ENCODE measurements at places on chromosomes 16 and 17.

DNA sequence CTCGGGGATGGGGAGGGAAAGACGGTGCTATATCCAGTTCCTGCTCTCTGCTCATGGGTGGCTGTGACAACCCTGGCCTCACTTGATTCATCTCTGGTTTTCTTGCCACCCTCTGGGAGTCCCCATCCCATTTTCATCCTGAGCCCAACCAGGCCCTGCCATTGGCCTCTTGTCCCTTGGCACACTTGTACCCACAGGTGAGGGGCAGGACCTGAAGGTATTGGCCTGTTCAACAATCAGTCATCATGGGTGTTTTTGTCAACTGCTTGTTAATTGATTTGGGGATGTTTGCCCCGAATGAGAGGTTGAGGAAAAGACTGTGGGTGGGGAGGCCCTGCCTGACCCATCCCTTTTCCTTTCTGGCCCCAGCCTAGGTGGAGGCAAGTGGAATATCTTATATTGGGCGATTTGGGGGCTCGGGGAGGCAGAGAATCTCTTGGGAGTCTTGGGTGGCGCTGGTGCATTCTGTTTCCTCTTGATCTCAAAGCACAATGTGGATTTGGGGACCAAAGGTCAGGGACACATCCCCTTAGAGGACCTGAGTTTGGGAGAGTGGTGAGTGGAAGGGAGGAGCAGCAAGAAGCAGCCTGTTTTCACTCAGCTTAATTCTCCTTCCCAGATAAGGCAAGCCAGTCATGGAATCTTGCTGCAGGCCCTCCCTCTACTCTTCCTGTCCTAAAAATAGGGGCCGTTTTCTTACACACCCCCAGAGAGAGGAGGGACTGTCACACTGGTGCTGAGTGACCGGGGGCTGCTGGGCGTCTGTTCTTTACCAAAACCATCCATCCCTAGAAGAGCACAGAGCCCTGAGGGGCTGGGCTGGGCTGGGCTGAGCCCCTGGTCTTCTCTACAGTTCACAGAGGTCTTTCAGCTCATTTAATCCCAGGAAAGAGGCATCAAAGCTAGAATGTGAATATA is 4.8 kb upstream of the LASP1NB start:
- DNase-seq, result no peak

DNA sequence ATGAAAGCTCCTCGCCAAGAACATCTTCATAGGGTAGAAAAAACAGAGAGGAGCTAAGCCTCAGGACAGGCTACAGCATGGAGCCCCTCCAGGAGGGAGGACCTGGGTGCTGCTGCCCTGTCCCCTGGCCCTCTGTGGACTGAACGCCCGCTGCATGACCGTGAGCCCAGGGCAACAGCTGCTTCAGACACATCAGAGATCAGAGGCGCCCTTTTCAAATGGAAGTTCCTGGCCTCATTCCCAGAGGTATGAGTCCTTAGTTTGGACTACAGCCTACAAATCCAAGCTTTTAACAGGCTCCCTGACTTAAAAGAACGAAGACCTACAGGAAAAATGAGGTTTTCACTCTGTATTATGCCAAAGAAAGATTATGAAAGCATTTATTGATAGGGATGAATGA is 48.5 kb downstream of the ZNF18 start:
- DNase-seq, result no peak

DNA sequence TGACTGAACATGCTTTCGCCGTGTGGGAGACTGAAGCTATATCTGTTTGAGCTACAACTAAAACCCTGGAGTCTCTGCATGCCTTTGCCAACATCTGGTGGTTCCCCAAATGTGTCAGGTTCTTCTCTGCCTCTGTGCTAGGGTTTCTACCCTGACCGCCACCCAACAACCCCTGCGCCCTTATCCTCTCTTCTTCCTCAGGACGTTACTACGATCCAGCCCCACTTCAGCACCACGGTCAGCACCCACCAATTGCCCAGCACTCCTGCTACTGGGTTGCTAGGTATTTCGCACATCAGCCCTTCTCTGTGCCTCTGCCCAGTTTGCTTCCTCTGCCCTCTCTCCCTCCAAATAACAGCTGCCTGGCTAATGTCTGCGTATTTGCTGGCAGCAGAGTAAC is 106.3 kb upstream of the HSBP1 start:
- no peak for DNase-seq

- DNase-seq, result no peak
These were observed 4.9 kb upstream of the KLHL11 start for GRCh38 chr17:41870097-41870496.

- no peak for DNase-seq
These were observed 13.1 kb downstream of the UNC13D start for GRCh38 chr17:75831032-75831571.

- no peak for DNase-seq
These were observed 513.6 kb upstream of the CDH8 start for GRCh38 chr16:62549875-62550274.

GRCh38 chr16:88782454-88783390 is 2.3 kb downstream of the PIEZO1 start:
- DNase-seq, result no peak

GRCh38 chr16:1902547-1903219 is 15.5 kb downstream of the HS3ST6 start:
- DNase-seq, result no peak

GRCh38 chr16:3776316-3776715 is 59.0 kb upstream of the TRAP1 start:
- DNase-seq, result no peak

GRCh38 chr17:82882715-82883418 is 43.0 kb upstream of the ZNF750 start:
- DNase-seq, result peak; percentile 62

DNA sequence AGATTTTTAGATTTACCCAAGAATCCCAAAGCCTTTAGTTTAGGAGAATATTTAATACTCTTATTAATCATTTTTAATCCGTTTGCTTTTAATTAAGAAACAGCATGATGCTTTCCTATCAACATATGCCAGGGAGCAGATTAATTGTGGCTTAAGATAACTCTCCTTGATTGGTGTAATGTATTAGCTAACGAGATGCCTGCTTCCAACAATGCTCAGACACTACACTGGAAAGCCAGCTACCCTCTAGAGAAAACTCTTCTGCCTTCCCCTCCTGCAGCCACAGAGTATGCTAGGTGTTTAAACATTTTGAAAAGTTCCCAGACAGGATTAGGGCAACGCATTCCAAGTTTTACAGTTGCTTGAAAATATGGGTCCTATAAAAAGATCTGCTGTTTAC is 142.2 kb downstream of the AATF start:
- no peak for DNase-seq

DNA sequence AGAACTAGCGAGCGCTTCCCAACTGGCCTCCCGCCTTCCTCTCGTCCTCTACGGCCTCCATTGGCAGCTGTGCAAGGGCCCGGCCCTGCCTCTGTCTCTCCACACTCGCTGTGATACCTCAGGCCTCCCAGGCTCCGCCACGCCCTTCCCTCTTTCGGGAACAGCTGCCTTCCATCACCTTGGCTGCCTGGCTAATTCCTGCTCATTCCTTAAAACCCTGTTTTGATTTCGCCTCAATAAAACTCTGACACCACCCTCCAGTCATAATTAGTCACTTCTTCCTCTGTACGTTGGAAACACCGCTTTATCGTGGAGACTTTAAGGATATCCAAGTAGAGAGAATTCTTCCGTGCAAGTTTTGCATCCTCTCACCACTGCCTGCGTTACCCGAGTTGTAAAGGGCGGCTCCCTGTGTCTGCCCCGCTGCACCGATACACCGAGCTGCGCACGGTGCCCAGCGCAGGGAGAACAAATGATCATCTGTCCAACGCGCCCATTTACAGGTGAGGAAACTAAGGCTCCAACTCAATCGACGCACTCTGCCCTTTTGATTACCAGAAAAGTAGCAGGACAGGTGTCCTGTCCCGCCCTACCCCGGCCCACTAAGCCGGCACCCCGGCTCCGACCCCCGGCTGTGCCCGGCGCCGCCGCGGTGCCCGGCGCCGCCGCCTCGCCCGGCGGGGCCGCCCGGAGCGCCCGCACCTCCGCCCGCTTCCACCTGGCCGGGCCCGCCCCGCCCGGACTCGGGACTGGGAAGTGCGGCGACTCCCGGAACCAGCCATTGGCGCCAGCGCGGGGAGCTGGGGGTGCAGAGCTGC is 139.7 kb downstream of the SEC14L1 start:
- DNase-seq, result no peak

Measured in stimulated activated CD8-positive, alpha-beta memory T cell treated with anti-CD3 and anti-CD28 coated beads, Interleukin-2, amount 100 ng/mL, for 1 hour (primary cell).